Tongue (tissue), 3 donors: ENCODE measurements at places on chromosomes 12 and 14. TPM values are rescaled to one million over a fixed set of nuclear protein-coding genes. Genes with fewer than 3 reads are reported as not detected.

The TBC1D30 gene
- total RNA-seq: 2.6 TPM

The LYZ gene
- total RNA-seq: 32.8 TPM

DNA sequence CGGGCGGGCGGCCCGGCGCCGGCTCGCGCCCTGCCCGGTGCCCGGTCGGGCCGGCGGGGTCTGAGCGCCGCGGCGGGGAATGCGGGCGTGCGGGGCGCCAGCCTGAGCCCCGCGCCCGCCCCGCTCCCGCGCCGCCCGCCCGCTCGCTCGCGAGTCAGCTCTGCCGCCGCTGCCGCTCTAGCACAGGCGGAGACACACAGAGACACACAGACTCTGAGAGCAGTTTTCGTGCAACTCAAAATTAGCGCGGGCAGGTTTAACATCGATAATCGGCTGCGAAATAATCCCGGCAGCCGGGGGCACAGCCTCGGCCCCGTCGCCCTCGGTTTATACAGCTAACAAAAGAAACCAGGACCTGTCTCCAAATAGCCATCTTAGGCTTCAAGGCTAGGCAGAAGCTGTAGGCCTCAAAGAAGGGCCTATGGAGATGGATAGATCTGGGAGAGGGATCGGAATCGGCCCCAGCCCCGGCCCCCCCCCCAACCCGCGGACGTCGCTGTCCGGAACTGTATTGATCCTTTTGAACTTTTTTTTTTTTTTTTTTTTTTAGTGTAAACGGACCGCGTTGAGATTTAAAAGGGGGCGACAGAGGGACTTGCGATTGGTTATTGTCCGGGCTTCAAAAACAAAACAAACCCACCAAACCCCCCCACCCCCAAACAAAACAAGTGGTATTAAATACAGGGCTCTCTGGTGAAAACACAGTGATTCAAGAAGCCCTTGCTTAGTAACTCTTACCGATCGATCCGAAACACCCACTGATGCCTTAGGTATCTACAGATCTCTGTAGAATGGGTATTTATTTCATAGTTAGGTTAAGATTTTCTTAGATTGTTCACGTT is 1.1 kb downstream of the ARID2 start:
- DNase-seq: peak; percentile 75

DNA sequence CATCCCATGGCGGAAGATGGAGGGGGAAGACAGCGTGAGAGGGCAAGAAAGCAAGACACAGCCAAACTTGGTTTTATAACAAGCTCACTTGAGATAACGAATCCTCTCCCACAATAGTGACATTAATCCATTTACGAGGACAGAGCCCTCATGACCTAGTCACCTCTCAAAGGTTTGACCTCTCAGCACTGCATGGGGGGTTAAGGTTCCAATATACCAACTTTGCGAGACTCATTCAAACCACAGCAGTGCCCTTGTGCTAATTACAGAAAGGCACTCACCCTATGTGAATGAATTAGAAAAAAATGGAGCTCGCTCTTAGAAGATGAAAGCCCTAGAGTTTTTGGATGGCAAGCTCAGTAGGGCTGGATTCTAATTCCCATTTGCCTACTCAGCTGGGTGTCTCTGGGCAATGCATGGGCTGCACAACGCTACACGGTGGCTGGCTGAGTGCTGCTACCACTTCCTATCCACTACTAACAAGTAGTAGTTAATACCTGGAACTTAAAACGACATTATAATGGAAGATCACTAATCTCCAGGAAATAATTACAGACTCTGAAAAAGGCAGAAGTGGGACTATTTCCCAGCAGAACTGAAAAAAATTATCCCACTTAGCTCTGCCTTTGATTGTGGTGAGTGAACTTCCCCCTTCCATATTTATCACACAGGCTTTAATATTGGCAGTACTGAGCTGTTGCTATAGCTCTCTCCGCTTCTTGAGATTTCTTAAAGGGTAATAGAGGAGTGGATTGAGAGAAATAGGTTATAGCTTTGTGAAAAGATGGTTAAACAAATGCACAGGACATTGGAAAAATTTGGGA is 27.5 kb downstream of the TESPA1 start:
- DNase-seq: no peak

DNA sequence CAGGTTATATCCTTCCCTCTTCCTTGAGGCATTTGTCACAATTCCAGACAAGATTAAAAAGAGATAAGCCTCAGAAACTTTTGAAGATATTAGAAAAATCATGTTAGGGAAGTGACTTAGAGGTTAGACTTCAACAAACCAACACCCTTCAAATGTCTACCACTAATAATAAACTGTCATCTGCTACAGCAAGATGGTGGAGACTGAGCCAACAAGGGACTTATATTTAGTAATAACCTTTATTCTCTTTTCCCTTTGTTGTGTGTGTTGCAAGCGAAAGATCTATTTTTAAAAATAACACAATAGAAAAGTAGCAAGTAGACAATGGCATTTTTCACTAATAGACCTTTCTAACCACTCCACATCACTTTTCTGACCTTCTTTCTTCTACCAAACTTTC is 28.6 kb downstream of the PRICKLE1 start:
- DNase-seq: no peak

DNA sequence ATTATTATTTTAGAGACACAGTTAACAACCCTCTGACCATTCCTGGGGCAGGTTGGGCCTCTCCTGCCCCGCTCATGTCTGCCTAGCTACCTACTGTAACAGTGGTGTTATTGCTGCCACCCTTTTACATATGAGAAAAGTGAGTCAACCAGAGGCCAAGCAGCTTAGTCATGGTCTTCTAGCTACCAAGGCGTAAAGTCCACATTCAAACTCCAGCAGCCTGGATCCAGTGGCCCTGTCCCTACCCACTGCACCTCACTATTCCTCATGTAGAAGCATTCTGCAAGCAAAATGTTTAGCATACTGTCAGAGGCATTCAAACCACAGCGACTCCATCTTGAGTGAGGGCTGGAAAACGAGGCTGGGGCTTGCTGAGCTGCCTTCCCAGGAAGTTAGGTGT is 95.8 kb downstream of the SLC15A4 start:
- DNase-seq: no peak

GRCh38 chr14:64891839-64892375 is 12.2 kb upstream of the SPTB start:
- peak; percentile 81 for DNase-seq

DNA sequence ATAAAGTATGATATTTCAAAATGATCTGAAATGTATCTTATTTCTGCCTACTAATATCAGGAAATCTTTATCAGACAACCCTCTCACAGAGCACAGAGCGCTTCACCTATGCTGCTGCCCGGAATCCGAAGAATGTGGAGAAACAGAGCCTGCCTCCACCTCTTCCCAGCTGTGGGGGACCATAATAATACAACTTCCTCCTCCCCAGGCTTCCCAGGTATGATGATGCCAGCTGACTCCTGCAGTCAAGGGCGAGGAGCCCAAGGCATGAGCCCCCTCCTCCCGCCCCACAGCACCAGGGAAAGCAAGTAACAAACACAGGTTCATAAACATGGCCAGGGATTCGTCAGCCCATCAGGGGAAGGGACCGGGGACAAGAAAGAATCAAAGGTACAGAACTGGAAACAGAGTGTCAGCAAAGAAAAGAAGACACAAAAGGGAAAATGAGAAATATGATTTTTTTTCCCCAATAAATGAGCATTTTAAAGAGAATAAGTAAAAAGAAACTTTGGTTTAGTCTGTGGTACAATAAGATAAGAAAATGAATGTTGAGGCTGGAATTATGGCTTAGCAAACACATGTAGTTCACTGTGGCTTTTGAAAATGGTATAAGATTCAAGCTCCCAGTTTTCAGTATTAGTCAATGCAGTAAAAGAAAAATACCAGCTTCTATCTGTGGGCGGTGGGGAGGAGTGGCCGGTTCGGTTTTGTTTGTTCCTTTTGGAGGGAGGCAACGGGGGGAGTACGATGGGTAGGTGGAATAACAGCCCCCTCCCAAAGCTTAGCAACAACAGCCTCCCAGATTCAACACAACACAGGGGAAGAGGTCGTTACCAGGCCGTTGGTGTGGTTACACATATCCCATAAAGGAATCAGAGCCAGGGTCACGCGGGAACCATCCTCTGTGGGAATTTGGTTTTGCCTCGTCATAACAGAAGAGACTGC is 68.3 kb downstream of the SETD3 start:
- no peak for DNase-seq
